ENCODE measurements at places on chromosomes 13 and 19.
A peak's percentile ranks its signal among the peaks of the same experiment; 100 is the strongest.

DNA sequence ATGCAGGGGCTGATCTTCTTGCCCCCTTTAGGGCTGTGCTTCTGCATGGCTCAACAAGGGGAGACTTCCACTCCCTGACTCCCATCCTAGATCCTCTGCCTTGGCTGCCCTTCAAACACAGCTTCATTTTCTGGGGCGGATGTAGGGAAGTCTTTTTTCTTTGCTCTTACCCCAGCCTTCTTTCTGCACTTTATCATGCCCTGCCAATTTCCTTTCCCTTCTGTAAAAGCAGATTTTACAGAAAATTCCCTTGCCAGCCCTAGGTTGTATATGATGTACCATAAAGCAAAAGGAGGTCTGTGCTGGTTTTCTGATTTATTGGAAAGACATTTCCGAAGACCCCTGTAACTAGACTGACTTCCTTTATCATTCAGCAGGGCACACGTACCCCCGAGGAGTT, 283.4 kb downstream of the SHISA2 start:
- no peak for DNase-seq

GRCh38 chr13:102226591-102226990, 175.3 kb downstream of the FGF14 start:
- no peak for DNase-seq

GRCh38 chr13:67620665-67621064, 390.5 kb upstream of the PCDH9 start:
- no peak for DNase-seq

DNA sequence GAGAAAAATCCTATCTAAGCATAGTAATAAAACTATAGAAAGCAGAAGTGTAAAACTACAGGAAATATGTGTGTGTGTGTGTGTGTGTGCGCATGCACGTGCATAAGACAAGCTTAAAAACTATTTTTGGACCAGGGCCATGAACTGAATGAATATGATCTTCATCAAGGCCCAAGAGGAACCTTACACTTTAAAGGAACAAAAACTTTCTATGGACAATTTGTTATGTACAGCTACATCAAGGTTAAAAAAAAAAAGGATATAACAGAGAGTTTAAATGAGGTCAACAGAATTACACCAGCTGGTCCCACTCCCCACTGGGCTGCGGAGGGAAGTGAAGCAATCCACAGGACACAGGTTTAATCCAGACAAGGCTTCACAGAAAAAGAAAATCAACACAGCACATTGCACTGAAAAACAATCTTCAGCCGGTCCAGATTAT, 151.1 kb downstream of the LHFPL6 start:
- DNase-seq, result no peak

- DNase-seq, result no peak
Observed at GRCh38 chr19:940591-941291, 14.9 kb downstream of the ARID3A start.

DNA sequence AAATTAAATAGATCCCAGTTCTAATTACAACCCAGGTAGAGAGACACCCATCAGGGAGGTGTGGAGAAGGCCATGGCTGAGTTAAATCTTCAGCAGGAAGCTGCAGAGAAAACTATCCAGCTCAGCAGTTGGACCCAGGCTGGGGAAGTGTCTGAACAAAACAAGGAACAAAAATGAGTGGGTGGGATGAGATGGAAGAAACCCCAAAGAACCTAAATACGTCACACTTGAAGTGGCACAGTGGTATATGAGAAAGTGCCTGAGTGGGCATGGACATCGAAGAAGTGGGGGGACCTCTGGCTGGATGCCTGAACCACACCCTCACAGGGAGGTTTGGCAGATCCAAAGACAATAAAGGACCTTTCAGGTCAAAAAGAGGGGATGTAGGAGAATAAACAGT, 3.5 kb upstream of the EPHX3 start:
- no peak for DNase-seq

DNA sequence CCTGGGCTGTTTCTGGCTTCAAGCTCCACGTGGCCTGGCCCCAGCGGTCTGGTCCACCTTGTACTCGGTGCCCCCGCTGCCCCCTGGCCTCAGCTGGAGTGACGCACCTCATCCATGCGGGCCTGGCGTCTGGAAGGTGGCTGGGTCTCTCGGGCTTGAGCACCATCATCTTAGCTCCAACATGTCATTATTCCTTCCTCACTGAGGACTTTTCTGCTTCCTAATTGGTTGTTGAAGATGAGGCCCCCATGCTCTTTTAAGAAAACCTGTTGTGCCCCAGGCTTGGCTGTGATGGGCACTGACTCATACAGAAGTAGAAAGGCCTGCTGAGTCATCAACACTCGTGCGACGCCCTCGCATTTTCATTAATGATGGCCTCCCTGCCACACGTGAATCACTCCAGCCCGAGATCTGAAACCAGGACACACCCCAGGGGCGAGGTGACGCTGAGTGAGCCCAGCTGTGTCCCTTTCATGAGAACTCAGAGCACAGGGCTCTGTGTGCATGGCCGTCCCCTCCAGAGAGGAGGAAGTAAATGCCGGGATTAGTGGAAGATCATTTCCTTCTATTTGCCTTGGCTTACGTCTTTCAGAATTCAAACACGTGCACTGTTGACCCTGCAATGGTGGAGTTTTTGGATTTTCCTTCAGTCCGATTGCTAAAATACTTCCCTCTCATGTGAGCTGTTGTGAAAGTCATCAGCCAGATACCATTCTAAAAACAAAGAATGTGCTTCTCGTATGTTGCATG, 14.0 kb upstream of the GJA3 start:
- DNase-seq, result peak; percentile 89

DNA sequence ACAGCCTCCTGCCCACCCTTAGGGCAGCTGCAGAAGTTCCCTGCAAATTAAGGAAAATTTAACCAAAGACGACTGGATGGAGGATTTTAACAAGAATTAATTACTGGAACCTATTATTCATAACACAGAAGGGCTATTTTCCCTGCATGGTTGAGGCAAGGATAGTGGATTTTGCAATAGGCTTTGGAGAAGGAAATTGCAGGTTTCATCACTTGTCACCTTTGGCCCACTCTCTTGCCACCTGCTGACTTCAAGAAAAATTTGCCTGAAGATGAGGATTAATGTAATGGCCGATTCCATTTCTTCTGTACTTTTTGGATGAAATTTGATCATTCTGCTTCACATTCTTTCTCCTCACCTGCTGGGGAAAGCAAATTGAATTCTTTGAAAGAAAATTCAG, 261.7 kb downstream of the FGF9 start:
- DNase-seq, result no peak

GRCh38 chr13:40517486-40518480, 148.7 kb downstream of the FOXO1 start:
- DNase-seq, result no peak

DNA sequence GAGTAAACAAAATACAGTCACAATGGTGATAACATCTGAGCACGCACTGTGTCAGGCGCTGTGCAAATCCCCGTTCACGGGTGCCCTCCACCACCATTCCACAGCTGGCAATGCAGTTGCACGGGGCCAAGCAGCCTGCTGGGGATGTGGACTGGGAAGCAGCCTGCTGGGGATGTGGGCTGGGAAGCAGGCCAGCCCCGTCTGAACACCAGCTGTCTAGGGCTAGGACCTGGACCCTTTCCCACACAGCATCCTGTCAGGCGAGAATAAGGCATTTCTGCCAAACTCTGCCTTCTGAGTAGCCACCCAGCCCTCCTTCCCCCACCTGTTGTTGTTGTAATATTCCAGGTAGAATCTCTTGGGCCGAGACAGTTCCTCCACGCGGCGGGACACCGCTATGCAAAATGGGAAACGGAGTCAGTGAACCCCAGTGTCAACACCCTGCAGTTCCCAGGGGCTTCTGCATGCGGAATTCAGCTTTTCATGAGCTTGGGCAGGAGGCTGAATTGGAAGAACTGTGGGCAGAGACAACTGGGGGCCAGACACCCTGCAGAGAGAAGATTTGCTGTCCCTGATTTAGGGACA, 27.8 kb upstream of the MIER2 start:
- peak; percentile 59 for DNase-seq

DNA sequence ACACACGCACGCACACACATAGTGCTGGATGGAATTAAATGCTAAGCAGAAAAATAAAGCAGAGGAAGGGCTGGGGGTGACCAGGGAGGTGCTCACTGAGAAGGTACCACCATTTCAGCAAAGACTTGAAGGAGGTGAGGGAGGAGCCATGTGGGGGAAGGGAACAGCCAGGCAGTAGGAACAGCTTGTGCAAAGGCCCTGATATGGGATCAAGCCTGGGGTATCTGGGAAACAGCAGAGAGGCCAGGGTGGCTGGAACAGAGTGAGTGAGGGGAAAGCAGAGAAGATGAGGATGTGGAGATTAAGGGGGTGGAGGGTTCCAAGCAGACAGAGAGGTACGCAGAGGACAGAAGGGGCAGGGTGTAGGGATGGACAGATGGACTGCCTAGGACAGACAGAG, 25.2 kb downstream of the NOTCH3 start:
- DNase-seq, result no peak

DNA sequence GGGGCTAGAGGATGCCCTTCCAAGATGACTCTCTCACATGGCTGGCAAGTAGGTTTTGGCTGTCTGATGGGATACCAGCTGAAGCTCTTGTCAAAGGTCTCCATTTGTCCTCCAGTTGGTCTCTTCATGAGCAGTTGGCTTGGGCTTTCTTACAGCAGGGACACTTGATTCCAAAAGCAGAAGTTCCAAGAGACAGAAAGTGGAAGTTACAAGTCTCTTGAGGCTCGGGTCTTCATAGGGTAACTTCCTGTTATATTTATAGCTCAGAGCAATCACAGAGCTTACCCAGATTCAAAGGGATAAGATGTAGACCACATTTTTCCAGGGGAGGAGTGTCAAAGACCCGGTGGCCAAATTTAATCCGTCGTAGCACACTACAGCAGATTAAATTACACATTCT, 440.0 kb downstream of the RFC3 start:
- no peak for DNase-seq

DNA sequence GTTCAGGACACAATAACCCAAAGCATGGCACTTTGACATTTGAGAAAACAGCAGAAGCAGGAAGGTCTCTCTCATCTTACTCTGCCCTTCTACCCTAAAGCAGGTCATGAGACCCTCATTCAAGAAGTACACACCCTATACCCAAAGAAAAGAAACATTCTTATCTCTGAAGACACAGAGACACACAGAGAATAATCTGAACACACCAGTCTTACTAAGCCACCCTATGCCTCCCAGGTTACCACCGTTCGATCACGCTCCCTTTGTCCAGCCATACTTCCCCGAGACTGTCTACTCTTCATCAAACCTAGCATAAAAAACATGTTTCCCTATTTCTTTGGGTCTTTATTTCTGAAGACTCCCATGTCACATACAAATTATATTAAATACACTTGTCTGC, 66.5 kb upstream of the ANKRD10 start:
- no peak for DNase-seq

- no peak for DNase-seq
Observed at GRCh38 chr19:38788478-38789243, at the start of gene LGALS7B. Gene LGALS7B (plus strand): TSS chr19:38789200. CDS start chr19:38789227, 27 bp downstream.

DNA sequence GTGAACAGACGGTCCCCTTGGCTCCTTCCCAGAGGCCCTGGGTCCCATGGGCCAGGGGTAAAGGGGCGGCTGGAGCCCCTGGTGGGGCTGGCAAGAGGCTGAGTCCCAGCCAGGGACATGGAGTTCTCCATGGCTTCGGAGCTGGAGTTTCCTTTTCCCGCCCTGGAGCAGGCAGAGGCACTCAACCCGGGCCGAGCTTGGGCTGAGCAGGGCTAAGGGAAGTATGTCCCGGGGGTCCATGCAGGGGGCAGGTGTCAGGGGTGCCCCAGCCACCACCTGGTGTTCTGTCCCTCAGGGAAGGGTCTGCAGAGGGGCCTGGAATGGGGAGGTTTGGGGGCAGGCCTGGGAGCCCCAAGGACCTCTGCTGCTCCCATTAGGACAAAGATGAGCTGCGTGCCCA, 54.0 kb upstream of the TPM4 start:
- no peak for DNase-seq

DNA sequence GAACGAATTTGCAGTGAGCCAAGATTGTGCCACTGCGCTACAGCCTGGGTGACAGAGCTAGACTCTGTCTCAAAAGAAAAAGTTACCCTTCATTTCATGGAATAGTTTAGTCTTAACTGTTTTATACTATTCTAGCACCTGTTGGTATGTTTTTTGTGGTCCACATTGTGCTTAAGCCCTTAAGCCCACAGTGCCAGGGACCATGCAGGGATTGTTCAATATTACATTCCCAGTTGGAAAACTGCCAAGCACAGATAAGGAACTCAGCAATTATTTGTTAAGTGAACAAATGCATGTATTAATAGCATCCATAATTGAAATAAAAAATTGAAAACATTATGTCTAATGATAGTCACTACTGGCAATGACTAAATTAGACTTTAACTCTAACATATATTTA, 193.5 kb downstream of the PCDH17 start:
- no peak for DNase-seq

- DNase-seq, result no peak
Observed at GRCh38 chr13:28325022-28325421, 169.9 kb downstream of the FLT1 start.

DNA sequence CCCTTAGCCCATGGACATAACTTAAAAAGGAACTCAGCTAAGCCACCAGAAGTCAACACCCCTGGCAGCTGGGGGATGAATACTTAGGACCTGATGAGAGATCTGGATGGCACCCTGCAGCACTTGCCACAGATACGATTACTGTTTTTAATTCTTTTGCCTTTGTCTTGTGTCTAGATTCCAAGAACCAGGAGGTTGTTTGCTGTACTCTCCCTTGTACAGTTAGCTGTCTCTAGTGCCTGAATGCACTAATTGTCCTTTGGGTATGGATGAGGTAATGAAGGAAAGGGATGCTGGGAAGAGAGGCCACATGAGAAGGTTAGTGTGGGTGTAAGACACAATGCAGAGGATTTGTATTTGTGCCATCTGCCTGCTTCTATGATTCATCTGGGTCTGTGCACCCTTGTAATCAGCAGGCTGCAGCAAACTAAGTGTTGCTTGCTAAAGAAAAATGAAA, 385.8 kb downstream of the KCNRG start:
- peak; percentile 69 for DNase-seq

DNA sequence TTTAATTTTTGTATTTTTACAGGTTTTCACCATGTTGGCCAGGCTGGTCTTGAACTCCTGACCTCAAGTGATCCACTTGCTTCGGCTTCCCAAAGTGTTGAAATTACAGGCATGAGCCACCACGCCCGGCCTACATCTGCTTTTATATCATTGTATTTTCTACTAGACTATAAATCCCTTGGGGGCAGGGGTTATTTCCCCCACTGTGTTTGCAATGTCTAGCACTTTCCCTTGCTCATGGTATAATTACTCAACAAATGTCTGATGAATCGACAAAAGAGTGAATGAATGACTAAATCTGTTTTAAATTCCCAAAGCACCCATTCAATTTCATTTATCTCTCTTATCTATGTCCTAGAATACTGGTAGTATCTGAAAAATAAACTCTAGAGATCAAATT, 244.5 kb upstream of the CSNK1A1L start:
- no peak for DNase-seq

GRCh38 chr19:43519436-43520088, 7.4 kb downstream of the ETHE1 start:
- peak; percentile 79 for DNase-seq

GRCh38 chr19:45164577-45165335, 4.0 kb upstream of the NKPD1 start:
- peak; percentile 38 for DNase-seq

Measured in HFF-Myc (cell line).